ENCODE measurements at places on chromosomes 6 and 20.

DNA sequence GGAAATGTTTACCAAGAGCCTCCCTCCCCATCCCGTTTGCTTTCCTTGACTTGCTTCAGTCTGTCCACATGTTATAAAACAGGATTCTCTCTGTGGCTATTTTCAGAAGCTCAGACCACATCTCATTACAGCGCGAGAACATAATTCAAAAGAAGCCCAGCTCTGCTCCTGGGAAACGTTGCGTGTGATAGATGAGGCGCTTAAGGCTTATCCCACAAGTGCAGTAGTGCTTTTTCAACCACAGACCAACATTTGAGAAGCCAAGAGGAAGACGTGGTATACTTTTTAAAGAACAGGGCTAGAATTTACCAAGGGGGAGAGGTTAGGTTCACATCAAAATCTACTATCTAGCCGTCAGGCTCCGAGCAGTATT lies 239.5 kb downstream of the SLC24A3 start:
- no peak for DNase-seq

GRCh38 chr6:170289180-170289931 lies 1.5 kb downstream of the DLL1 start:
- DNase-seq = peak; percentile 24

- no peak for DNase-seq
Measured at GRCh38 chr20:35369804-35370203, 42.0 kb downstream of the UQCC1 start.

GRCh38 chr20:61694682-61695081 lies 371.0 kb downstream of the TAF4 start:
- no peak for DNase-seq

- DNase-seq = no peak
Measured at GRCh38 chr6:24522228-24523176, 27.7 kb downstream of the ALDH5A1 start.

DNA sequence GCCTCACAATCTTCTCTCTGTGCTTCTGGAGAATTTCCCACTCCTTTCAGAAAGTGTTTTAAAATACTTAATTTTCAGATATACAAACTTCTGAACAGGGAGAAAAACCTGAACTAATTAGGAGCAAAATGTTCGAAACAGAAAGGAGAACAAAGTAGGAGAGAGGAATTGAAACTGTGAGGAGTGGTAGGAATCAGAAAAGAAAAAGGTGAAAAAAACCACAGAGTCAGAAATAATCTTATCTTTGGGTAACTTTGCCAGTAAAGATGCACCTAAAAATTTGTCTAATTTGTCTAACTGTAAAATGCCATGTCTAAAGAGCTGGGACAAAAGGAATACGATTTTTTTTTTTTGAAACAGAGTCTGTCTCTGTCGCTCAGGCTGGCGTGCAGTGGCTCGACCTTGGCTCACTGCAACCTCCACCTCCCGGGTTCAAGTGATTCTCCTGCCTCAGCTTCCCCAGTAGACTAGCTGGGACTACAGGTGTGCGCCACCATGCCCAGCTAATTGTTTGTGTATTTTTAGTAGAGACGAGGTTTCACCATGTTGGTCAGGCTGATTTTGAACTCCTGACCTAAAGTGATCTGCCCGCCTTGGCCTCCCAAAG lies 4.7 kb upstream of the RIPOR2 start:
- DNase-seq = no peak

Data from lung microvascular endothelial cell (primary cell).